ENCODE measurements at places on chromosomes 1 and 21. TPM values are rescaled to one million over a fixed set of nuclear protein-coding genes. Genes with fewer than 3 reads are reported as not detected.

The ADGRL2 gene
- total RNA-seq: 53.2 TPM

The PGLYRP4 gene
- not detected for total RNA-seq

The HSD3B2 gene
- not detected for total RNA-seq

The SPRR2B gene
- not detected for total RNA-seq

The DIRAS3 gene
- total RNA-seq: not detected

The TLR5 gene
- total RNA-seq: 12.6 TPM

The TTC39A gene
- 0.56 TPM for total RNA-seq

The LCE3E gene
- not detected for total RNA-seq

The IFFO2 gene
- 12.9 TPM for total RNA-seq

DNA sequence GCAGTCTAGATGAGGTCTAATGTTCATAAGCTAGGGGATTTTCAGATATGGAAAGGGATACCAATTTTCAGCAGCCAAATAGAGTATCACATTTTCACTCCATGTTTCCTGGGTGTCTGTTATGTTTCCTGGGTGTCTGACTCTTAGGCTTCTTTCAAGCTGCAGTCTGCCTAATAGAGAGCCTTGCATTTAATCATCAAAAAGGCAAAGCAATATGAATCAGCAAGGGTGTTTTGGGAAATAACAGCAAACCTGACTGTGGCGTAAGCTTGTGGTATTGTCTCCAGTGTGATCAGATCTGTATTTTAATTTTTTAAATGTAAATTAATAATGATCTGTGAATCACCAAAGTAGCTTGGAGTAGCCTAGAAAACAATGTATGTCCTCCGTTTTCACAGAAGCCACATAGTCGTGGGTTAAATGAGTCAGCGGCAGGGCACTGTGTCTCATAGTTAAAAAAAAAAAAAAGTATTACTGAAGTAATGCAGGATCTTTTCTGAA, 10.4 kb downstream of the LGALS8 start:
- no peak for DNase-seq

DNA sequence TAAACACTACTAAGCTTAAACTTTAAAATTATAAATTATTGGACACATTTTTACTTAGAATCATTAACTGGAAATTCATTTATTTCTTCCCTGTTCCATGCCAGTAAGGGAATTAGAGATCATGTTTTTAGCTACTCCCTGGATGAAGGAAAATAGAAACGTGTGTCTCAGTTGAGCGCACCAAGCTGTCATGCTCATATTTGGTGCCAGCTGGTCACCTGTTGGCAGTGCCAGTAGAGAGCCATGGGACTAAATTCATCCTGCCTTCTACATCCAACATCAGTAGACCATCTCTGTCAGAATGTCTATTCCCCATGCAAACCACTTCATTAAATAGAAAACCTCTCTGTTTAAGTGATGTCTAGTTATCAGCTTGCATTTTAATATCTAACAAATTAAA, 17.4 kb upstream of the SLC22A15 start:
- DNase-seq: no peak

- no peak for DNase-seq
Measured at GRCh38 chr1:166111430-166111829, 55.4 kb downstream of the FAM78B start.

GRCh38 chr1:199931666-199932377, 95.7 kb upstream of the NR5A2 start:
- DNase-seq: no peak

DNA sequence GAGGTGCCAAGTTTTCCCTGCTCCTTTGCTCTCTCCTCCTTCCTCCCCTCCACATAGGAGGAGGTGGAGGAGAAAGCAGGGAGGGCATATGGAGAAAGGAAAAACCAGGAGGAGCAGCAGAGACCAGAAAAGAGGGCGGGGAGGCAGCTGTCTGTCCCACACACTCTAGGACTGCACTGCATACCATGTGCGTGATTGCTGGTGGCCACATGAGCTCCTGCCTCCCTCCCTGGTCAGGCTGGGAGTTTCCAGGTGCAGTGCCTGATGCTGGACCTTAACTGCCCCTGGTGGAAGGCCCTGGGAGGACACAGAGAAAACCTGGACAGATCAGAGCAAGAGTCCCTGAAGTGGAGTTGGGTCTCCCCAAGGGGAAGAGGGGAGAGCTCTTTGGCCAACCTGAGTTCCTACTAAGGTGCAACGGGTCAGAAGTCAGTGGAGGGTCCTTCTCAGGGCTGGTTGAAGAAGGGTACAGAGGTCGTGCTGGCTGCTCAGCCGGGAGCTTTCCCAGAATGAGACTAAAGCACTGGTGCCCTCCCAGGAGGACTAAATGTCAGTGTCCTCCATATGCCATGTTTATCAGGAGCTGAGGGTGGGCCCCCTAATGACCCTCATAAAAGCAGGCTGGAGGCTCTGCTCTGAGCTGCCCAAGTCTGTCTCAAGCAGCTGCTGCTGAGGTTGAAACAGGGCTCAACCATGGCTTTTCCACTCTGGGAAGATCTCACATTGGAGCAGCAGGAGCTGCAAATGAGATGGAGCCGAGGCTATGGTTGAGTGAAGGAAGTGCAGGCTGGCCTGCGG, 3.5 kb upstream of the LGR6 start:
- no peak for DNase-seq

DNA sequence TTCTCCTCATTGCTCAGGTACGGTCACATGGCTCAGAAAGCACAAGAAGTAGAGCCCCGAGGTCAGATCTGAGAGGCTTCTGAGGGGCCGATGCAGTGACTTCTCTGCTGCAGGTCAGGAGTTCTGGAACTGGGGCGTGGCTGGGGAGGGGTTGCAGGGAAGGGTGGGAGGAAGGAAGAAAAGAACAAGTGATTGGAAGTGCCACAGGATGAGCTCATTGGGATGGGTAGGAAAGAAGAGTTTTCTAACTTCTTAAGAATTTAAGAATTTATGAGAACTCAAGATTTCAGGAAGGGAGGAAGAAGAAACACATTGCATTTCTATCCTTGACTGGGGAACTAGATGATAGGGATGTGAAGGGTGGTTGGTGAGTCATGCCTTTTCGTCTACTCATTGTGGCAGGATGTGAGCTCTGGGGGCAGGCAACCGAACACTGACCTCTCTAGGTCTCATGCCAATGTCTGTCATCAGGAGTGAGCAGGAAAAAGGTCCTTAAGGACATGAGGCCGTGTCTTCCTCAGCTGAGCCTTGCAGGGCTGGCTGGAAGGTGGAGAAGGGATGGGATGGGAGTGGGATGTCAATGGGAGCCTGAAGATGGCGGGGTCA, 497 bp downstream of the FCRLB start:
- no peak for DNase-seq

DNA sequence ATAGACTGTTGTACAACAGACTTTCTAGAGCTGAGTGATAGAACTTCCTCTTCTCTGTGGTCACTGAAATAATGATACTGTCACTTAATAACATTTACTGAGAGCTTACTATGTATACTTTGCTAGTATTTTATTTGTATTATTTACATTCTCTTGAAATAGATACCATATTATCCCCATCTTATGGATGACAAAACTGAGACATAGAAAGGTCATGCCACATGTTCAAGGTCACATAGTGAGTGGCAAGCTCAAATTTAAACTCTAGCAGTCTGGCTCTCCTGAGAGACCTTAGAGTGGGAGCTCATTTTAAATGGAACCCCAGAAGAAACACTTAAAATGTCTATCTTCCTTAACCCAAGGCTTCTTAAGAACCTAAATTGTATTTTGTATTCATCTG, 266.6 kb upstream of the CAMK1G start:
- no peak for DNase-seq

- DNase-seq: no peak
Measured at GRCh38 chr1:66351913-66352312, 182.0 kb upstream of the SGIP1 start.

- DNase-seq: no peak
Measured at GRCh38 chr1:112806090-112806642, 91.0 kb upstream of the PPM1J start.

DNA sequence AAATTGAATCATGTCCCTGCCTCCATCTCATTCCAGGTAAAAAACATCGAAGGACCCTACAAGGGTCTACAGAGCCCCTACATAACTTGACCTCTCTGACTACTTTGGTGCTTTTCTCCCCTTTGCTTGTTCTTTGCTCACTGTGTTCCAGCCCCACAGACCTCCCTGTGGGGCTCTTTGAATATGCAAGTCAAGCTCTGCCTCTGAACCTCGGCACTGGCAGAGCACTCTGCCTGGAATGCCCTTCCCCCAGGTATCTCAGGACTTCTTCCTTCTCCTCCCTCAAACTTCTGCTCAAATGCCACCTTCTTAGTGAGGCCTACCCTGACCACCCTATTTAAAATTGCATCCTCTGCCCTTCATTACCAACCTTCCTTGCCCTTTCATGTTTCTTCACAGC, 87.8 kb upstream of the CD34 start:
- no peak for DNase-seq

DNA sequence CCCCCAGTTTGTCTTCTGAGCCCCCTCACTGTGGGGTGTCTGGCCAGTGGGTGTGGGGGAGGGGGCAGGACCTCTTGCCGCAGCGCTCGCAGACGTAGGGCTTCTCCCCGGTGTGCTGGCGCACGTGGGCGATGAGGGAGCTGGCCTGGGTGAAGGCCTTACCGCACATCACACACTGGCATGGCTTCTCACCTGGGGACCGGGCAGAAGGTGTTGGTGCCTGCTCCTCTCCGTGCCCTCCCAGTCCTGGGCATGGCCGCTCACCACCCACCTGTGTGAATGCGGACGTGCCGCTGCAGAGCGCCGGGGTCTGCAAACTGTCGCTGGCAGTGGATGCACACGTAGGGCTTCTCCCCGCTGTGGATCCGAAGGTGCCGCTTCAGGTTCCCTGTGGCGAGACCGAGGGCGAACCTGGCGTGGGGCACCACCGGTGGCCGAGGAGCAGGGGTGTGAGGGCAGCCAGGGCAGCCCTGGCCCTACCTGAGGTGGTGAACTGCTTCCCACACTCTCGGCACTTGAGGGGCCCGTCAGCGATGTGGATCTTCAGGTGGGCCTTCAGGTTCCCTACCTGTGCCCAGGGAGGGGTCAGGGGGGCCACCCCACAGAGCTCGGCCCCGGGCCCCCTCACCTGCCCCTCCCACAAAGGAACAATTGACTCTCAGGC, 32.4 kb downstream of the ZBTB17 start:
- DNase-seq: no peak

- no peak for DNase-seq
Measured at GRCh38 chr21:23127973-23128372, 2129.8 kb downstream of the NCAM2 start.

GRCh38 chr1:76340056-76340455, 265.5 kb downstream of the ST6GALNAC3 start:
- no peak for DNase-seq

DNA sequence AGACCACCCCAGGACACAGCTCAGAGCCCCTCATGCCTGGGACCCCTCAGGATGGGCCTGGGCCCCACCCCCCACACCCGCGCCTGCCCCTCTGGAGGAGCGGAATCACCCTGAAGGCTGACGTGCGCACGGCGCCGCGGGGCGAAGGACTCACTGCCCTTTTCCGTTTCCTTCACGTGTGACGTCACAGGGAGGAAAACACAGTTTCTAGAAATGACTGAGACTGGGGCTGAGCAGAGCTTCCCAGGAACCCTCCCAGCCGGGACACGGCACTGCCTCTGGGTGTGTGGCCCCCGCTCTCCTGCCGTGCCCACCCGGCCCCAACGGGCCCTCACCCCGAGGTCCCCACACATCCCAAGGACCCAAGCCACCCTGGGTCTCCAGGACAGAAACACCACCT, 5.4 kb upstream of the TNFRSF4 start:
- DNase-seq: no peak

DNA sequence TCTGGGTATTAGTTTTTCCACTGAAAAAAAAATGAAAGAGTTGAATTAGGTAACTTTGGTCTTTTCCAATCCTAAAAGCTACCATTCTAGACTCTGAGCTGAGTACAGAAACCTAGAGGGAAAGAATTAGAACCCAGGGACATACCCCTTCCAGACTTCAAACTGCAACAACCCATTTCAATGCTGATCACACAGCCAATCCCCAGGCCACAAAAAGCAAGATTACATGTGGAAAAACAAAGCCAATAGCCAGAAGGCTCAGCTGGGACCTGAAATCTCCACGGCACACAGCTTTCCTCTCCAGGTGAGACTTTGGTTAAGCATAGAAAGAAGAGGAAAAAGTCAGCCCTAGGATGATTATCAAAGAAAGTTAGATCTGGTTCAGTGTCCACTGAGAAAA, 88.8 kb downstream of the JAK1 start:
- no peak for DNase-seq

DNA sequence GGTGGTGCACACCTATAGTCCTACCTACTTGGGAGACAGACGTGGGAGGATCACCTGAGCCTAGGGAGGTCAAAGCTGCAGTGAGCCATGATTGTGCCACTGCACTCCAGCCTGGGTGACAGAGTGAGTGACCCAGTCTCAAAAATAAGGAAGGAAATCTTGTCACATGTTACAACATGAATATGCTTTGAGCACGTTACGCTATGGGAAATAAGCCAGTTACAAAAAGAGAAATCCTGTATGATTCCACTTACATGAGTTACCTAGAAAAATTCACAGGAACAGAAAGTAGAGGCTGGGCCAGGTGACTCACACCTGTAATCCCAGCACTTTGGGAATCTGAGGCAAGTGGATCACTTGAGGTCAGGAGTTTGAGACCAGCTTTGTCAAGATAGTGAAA, 6.7 kb upstream of the PADI6 start:
- no peak for DNase-seq
